Activated CD4-positive, alpha-beta T cell treated with anti-CD3 and anti-CD28 coated beads, Interleukin-2, amount 10 ng/mL, durations not matched to agents 7 days and 5 days (primary cell): ENCODE measurements at places on chromosomes 16 and 17.

DNA sequence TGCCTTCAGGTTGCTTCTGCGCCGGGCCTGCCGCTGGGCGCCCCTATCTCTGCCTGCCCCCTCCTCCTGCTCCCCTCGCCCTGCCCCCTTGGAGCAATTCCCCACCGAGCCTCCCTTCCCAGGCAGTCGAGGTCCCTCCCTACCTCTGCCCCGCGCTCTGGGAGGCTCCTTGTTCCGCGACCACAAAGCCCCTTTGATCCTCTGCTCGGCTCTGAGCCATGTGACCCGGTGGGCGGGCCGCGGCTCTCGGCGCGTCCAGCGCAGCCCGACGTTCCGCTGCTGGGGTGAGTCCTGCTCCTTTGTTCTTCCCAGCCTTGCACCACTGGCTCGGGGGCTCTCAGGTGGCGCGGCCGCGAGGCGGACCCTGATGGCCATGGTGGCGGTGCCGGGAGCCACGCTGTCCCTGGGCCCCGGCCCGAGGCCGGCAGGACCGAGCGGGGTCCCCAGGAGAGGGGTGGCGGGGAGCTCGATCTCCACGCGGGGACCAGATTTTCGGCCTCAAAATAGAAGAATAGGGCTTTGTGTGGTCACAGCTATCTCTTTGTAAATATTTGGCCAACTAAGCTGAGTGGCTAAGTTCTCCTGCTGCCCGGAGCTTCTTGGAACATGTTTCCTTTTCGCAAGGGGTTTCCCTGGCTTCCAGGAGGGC lies 310.6 kb downstream of the SEC14L1 start:
- H3K27ac ChIP-seq = peak overlapping the region; percentile 98
- peak overlapping the region; percentile 95 for H3K4me3 ChIP-seq
- no peaks in the 10 kb centered on the region for H3K27me3 ChIP-seq
- DNase-seq = peak; percentile 81

DNA sequence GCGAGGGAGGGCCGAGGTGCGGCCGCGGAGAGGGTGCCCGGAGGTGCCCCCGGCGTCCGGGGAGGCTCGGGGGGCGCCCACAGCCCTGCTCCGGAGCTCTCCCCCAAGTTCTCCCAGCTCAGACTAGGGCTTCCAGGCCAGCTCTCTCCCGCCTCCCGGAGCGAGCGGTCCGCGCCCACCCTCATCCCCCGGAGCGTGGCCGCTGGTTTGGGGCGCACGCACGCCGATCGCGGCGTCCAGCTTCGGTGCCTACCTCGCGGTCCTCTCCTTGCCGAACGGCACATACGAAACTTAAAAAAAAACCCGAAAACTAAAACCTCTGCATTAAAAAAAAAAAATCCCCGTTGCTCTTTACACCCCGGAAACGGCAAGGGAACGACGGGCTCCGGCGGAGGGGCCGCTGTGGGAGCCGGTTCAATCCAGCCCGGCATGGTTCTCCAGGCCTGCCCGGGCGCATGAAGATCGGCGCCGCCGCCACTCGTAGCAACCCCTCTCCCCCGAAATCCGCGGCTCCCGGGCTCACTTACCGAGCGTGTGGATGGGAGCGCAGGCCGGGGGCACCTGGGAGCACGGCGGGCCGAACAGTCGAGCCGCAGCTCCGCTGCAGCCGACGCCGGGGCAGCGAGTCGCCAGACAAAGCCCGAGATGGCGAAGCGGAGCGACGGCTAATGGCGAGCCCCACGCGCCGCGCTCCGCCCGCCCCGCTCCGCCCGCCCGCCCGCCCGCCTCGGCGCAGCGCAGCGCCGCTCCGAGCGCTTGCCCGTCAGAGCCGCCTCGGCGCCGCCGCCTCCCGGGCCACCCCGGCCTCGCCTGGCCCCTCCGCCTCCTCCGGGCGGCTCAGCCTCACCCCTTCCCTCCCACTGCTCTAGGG lies 973 bp upstream of the UBTF start:
- H3K4me3 ChIP-seq = peak overlapping the region; percentile 89
- H3K27me3 ChIP-seq = no peaks in the 10 kb centered on the region
- peaks cover 38% of the 10 kb centered on the region for H3K36me3 ChIP-seq

DNA sequence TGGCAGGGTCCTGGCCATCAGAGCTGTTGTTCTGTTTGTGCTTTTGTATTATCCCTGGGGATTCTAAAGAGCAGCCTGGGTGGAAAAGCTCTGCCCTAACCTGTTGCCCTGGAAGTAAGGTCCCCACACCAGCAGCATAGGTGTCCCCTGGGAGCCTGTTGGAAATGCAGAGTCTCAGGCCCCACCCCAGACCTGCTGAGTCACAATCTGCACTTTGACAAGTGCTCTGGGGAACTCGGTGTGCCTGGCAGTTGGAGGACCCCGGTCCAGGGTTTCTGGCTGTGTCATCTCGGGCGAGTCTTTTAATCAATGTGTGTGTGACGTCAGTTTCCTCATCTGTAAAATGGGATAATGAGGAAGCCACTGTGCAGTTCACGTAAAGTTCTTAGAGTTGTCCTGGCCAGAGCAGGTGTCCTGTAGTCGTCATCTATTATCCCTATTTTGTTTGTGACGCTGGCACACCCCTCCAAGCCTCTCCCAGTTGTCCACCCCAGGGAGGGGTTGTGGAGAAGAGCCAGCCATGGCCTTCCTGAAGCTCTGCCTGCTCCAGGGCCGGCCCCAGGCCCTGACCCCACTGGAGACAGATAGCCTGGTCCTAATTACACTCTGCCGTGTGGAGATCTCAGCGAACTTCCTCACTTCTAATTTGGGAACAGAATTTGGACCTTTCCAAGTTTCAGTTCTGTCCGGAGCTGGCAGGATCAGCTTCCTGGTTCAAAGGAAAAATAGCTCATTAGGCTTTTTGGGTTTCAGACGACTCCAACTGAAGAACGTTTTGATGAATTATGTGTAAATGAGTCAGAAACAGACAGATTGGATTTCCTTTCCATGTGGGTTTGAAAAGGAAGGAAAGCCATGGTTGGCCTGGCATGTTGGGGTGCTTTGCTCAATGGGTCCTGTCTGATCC lies 295.7 kb upstream of the FOXF1 start:
- DNase-seq = no peak
- H3K36me3 ChIP-seq = no peaks in the 10 kb centered on the region
- no peak overlapping the region for H3K27ac ChIP-seq
- no peak overlapping the region for H3K4me3 ChIP-seq
- H3K4me1 ChIP-seq = peaks cover 8% of the 10 kb centered on the region

GRCh38 chr16:27333104-27333503 lies 19.3 kb downstream of the IL4R start:
- H3K27me3 ChIP-seq = no peaks in the 10 kb centered on the region
- no peak for DNase-seq
- H3K27ac ChIP-seq = no peak overlapping the region
- H3K36me3 ChIP-seq = peaks cover 85% of the 10 kb centered on the region
- H3K4me1 ChIP-seq = peaks cover 61% of the 10 kb centered on the region
- no peak overlapping the region for H3K4me3 ChIP-seq

GRCh38 chr17:46212634-46213435 lies 19.6 kb upstream of the KANSL1 start:
- no peak overlapping the region for H3K4me3 ChIP-seq
- H3K27me3 ChIP-seq = no peaks in the 10 kb centered on the region
- peaks cover 19% of the 10 kb centered on the region for H3K36me3 ChIP-seq
- DNase-seq = peak; percentile 69
- H3K27ac ChIP-seq = no peak overlapping the region
- H3K4me1 ChIP-seq = peaks cover 23% of the 10 kb centered on the region

DNA sequence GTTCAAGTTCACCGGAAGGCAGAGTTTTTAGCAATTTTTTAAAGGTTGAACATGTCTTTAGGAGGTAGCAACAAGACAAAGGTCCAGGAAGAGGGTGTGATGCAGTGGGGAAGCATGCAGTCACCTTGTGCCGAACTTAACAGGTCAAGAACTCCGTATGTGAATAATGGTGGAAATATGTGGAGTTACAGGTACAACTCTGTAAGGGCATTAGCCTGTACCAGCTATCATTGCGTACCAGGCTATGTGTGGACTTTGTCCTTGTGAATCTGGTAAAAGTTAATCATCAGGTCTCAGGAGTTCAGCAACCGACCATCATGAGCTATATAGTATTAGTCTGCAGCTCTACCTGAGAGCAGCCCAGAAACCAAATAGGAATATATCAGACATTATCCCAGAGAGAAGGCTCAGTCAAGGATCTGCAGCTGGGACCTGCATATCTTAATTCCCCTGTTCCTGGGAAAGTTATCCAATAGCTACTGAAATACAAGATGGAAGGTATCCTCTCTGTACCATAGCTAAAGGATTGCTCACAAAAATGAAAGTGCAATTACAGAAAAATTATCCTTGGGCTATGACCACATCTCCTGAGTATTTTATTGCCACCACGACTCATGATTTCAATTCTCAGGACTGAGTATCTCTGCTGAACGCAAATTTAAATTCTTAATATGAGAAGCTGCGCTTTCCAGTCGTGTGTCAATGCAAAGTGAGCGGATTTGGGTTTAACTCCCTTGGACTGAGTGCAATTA lies 469.3 kb downstream of the CDH13 start:
- DNase-seq = no peak
- H3K36me3 ChIP-seq = no peaks in the 10 kb centered on the region
- H3K27ac ChIP-seq = no peak overlapping the region
- H3K4me3 ChIP-seq = no peak overlapping the region

DNA sequence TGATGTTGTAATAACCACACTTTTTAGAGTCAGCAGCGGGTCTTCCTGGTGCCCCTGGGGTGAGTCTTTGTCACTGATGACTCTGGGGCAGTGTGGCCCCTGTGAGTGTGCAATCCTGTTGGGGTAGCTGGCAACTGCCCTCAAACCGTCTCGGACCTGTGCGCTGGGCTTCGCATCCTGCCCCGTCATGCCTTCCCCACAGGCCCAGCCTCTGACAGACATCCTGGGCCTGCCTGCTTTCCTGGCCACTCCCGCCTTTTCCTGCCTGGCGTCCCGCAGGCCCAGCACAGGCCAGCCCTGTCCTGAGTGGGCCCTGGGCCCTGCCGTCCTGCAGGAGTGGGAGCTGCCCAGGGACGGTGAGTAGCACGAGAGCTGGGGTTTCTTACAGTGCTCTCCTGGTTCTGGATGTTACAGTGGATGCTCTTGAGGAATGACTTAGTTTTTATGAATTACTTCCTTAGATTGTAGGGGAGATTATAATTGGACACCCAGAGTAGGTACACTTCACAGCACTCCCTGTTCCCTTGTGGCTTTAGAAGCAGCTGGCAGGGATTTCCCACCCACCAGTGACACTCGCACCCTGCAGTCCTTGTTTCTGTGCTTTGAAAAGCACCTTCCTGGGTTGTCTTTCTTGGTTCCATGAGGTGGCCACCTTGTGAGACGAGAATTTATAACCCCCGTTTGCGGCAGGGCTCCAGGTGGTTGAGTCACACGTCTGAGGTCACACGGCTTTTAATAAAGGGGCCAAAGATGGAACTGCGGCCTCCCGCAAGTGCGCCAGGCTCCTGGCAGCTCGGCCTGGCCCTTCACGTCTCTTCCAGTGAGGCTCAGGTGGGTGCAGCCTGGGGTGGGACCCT lies 50.0 kb upstream of the CAPN15 start:
- no peaks in the 10 kb centered on the region for H3K27me3 ChIP-seq
- H3K4me3 ChIP-seq = no peak overlapping the region
- H3K36me3 ChIP-seq = no peaks in the 10 kb centered on the region

DNA sequence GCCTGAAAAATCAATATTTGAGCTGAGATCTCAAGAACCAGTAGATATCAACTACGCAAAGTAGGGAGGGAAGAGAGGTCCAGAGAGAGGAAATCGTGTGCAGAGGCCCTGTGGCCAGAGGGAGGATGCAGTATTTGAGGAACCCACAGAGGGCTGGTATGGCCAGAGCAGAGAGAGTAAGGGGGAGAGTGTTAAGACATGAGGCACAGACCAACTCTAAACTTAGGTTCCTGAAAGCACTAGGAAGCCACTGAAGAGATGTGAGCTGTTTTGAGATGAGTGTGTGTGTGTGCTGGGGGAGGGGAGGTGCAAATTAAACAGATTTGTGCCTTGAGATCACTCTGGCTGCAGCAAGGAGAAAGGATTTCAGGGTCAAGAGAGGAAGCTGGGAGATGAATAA lies 10.9 kb downstream of the SLC13A2 start:
- no peak overlapping the region for H3K27ac ChIP-seq
- H3K4me3 ChIP-seq = no peak overlapping the region
- DNase-seq = no peak
- no peaks in the 10 kb centered on the region for H3K27me3 ChIP-seq
- H3K36me3 ChIP-seq = no peaks in the 10 kb centered on the region
- peaks cover 9% of the 10 kb centered on the region for H3K4me1 ChIP-seq

- H3K27me3 ChIP-seq = no peaks in the 10 kb centered on the region
- H3K4me1 ChIP-seq = peaks cover 20% of the 10 kb centered on the region
- no peak for DNase-seq
- H3K4me3 ChIP-seq = no peak overlapping the region
These were observed 3.1 kb upstream of the GPS2 start for GRCh38 chr17:7318121-7318860.

- H3K27me3 ChIP-seq = no peaks in the 10 kb centered on the region
- DNase-seq = no peak
- H3K36me3 ChIP-seq = peaks cover 30% of the 10 kb centered on the region
- peaks cover 26% of the 10 kb centered on the region for H3K4me1 ChIP-seq
These were observed 54.9 kb downstream of the ABCC1 start for GRCh38 chr16:16004314-16004749.

- DNase-seq = no peak
- no peak overlapping the region for H3K27ac ChIP-seq
- H3K27me3 ChIP-seq = no peaks in the 10 kb centered on the region
- H3K36me3 ChIP-seq = no peaks in the 10 kb centered on the region
- no peaks in the 10 kb centered on the region for H3K4me1 ChIP-seq
- H3K4me3 ChIP-seq = no peak overlapping the region
These were observed 651.4 kb upstream of the GOT2 start for GRCh38 chr16:59385491-59385890.

- peaks cover 3% of the 10 kb centered on the region for H3K27me3 ChIP-seq
- H3K36me3 ChIP-seq = no peaks in the 10 kb centered on the region
- H3K4me1 ChIP-seq = peaks cover 37% of the 10 kb centered on the region
- H3K4me3 ChIP-seq = peak overlapping the region; percentile 59
These were observed 10.7 kb upstream of the GSDMA start for GRCh38 chr17:39951924-39952679.

GRCh38 chr17:57375770-57376225 lies 119.5 kb downstream of the MSI2 start:
- peaks cover 15% of the 10 kb centered on the region for H3K36me3 ChIP-seq
- H3K4me1 ChIP-seq = peaks cover 13% of the 10 kb centered on the region
- DNase-seq = no peak
- no peaks in the 10 kb centered on the region for H3K27me3 ChIP-seq
- H3K4me3 ChIP-seq = no peak overlapping the region
- H3K27ac ChIP-seq = no peak overlapping the region

DNA sequence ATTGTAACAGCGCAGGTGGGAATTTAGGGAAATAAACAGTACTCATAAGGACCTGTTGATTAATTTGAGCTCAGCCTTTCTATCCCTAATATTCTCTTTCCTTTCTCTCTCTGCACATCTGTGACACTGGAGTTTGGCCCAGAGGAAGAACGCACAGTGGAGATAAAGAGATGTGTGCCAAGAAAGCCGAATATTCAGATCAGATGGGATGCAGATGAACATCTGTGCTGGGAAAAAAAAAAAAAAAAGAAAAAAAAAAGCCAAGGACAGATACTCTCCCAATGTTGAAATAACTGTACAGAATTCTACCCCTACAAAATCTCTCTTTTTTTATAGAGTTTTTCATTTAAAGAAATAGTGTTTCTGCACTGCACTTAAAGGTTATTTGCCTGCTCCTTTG lies 485.4 kb downstream of the KCNJ2 start:
- no peaks in the 10 kb centered on the region for H3K27me3 ChIP-seq
- H3K36me3 ChIP-seq = no peaks in the 10 kb centered on the region
- no peaks in the 10 kb centered on the region for H3K4me1 ChIP-seq
- no peak overlapping the region for H3K27ac ChIP-seq

GRCh38 chr16:54444851-54445458 lies 158.4 kb upstream of the IRX3 start:
- no peak overlapping the region for H3K4me3 ChIP-seq
- H3K27ac ChIP-seq = no peak overlapping the region
- H3K27me3 ChIP-seq = no peaks in the 10 kb centered on the region
- no peak for DNase-seq
- no peaks in the 10 kb centered on the region for H3K36me3 ChIP-seq
